Stimulated activated CD8-positive, alpha-beta memory T cell treated with anti-CD3 and anti-CD28 coated beads, Interleukin-4, amount 100 ng/mL, for 1 hour (primary cell): ENCODE measurements at places on chromosomes 4 and X.

- no peak for DNase-seq
Observed at GRCh38 chr4:105350859-105351490, 122.9 kb downstream of the PPA2 start.

DNA sequence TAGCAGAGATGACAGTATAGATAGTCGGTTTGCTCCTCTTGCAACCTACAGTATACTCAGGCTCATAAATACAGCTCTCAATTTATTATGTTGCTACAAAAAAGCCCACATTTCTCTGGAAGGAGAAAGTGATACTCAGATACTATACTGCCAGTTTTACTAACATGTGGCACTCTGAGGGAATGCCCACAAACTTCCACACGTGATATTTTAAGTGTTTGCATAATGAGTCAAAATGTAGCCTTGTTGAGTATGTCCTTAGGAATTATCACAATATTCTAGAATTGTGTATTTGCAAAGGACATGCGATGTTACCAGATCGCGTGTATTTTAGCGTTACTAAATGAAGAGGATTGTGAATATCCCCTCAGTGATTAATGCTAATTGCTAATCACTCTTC is 929.1 kb downstream of the STIM2 start:
- no peak for DNase-seq

DNA sequence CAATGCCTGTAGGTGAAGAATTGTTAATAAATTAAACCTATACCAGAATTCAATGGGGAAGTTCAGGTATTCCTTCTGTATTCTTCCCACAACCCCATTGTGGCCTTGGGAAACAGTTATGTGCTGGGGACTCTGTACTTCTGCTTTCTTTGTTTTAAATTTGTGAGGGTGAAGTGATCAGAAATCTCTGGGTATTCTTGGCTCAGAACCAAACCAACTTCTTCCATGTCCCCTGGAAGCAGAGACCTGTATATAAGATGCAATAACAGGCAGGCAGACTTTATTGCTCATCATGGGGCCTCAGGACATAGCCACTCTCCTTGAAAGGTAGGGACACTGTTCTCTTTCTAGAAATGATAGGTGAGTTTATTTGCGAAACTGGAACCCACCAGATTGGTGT is 19.8 kb upstream of the USP27X start:
- no peak for DNase-seq

GRCh38 chrX:77640702-77641101 is 145.3 kb downstream of the ATRX start:
- DNase-seq, result no peak

DNA sequence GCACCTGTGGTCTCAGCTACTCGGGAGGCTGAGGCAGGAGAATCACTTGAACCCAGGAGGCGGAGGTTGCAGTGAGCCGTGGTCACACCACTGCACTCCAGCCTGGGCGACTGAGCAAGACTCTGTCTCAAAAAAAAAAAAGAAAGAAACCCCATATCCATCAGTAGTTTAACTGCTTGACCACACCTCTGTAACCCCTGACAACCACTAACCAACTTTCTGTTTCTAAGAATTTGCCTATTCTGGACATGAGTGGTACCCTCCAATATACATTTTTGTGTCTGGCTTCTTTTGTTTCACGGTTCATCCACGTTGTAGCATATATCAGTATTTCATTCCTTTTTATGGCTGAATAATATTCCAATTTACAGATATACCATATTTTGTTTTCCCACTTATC is 9.1 kb downstream of the PPAT start:
- DNase-seq, result no peak

GRCh38 chrX:136694431-136695087 is 46.6 kb downstream of the CD40LG start:
- no peak for DNase-seq

DNA sequence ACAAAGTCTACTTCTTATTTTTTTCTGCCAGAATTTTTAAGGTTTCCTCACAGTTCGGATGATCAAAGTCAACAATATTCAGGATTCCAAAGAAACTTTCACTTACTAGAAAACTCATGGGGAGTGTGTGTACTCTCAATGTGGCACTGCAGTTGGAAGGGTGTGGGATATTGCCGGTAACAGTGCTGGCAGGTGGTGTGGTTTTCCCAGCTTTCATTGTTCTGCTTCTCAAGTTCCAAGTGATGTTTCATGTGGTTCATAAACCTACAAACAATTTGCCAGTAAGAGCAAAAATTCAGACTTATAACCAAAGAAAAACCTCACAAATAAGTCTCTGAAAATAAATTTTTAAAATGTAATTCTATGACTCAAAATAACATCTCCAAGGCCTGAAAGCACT is 39.8 kb downstream of the ZNF280C start:
- DNase-seq, result no peak

DNA sequence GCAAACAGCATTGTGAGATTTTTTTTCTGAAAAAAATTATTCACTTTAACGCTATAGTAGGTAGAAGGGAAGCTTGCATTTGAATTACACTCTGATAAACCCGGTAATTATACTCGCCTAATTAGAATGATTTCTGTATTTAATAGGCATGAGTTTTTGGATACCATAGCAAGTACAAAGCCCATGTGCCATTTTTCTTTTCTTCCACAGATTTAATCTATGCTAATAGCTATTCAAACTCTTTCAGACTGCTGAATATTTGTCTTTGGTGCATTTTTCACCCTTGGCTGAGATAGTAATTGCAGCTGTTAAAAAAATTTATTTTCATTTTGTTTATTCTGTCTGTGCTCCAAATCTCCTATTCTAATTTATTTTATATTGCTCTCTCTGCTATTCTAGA is 113.0 kb downstream of the EGF start:
- DNase-seq, result no peak

DNA sequence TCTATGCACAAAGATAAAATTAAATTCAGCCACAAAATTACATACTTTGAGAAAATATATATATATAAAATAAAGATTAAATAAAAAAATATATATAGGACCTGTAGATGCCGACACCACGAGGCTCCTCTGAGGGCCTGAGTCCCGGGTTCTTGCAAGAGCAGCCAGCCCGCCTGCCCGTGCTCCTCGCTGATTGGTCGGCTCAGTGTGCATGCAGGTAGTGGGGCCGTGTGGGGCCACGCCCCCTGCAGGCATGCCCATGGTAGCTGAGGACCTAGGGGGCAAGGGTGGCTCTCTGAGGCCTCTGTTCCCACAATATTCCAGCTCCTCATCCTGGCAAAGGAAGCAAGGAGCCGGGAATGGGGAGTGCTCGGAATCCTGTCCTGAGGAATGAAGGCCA is 80.5 kb upstream of the AMELX start:
- no peak for DNase-seq

DNA sequence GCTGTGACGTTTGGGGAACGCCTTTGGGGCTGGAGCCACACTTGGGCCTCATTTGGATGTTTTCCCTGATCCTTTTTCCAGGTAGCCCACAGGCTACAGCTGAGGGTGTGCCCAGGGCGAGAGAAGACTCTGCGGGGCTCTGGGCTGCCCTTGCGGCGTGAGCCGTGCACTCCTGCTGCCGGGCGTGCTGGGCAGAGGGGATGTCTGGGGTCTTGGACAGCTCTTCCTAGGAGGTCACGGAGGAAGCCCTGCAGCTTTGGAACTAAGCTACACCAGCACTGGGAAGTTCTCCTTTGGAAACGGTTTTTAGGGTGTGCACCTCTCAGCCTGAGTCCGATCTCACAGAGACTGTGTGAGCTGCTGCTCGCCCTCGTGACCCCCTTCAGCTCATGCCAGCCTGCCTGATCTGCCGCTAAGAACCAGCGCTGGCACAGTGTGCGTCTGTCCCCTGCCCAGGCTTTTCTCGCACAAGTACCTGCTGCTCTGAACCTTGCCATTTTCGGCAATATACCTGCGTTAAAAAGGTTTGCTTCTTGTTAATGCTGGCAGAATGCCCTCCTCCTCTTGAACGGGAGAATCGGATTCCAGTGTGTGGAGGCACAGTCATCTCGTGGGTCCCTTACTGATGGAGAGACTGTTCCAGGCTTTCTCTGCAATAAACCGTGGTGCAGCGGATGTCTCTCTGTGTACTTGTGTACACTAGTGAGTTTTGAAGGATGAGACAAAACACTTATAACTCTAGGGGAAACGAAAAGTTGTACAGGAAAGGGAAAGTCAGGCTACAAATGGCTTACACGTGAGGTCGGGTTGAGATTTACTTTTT is 14.3 kb downstream of the MSANTD1 start:
- DNase-seq, result no peak

GRCh38 chr4:83237591-83237990 is 47.0 kb downstream of the COQ2 start:
- no peak for DNase-seq

DNA sequence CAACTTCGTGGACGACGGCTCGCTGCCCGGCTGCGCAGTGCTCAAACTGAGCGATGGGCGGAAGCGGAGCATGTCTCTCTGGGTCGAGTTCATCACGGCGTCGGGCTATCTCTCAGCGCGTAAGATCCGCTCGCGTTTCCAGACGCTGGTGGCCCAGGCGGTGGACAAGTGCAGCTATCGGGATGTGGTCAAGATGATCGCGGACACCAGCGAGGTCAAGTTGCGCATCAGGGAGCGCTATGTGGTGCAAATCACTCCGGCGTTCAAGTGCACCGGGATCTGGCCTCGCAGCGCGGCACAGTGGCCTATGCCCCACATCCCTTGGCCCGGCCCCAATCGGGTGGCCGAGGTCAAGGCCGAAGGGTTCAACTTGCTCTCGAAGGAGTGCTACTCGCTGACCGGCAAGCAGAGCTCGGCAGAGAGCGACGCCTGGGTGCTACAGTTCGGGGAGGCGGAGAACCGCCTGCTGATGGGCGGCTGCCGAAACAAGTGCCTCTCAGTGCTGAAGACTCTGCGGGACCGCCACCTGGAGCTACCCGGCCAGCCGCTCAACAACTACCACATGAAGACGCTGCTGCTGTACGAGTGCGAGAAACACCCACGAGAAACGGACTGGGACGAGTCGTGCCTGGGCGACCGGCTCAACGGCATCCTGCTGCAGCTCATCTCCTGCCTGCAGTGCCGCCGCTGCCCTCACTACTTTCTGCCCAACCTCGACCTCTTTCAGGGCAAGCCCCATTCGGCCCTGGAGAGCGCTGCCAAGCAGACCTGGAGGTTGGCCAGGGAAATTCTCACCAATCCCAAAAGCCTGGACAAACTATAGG is 1.5 kb downstream of the MAB21L2 start:
- no peak for DNase-seq

- no peak for DNase-seq
Observed at GRCh38 chrX:138925330-138925729, 213.8 kb upstream of the FGF13 start.

DNA sequence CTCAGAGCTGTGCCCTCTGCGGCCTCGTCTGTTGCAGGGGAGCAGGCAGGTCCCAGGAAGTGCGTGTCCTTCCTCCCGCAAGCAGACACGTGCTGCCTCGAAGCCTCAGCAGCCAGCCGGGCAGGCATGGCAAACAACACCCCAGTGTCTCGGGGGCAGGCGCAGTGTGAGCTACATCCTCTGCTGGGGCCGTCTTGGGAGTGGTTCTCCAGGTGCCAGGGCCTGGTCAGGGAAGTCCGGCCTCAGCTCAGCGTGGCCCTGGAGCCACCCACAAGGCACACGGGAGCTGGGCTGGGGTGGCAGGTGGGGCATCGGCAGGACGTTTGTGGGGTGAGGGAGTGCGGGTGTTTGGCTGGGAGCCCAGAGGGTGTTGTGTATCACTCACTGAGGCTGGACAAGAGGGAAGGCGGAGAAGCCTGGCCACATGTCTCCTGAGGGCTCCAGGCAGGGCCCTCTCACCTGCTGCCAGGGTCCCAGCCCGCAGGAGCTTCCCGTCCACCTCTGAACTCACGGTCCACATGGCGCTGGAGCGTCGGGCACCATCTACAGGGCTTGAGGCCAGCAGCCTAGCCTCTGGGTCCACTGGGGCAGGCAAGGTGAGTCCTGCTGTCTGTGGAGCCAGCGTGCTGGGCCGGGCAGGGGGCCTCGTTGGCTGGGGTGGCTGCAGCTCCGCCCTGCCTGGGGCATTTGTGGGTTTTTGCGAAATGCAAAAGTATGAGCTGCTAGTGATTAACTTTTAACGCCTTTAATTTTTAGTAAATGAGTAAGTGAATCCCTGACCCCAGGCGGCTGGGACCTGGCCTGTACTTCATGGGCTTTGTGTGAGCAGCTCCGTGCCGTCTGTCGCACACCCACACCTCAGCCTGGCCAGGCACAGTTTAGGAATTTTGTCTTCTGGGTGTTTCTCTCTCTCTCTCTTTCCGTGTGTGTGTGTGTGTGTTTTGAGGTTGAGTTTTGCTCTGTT is 17.3 kb upstream of the UVSSA start:
- DNase-seq, result no peak
